ENCODE measurements at places on chromosomes 7 and 10. TPM values are rescaled to one million over a fixed set of nuclear protein-coding genes. Genes with fewer than 3 reads are reported as not detected.

Gene BICC1
- 15.6 TPM for total RNA-seq

Gene METTL2B
- 49.7 TPM for total RNA-seq

Gene LRRC4
- total RNA-seq, result not detected

Gene SORBS1
- total RNA-seq, result 1.0 TPM

Gene PLOD3
- 134 TPM for total RNA-seq

Gene MRLN
- total RNA-seq, result not detected

- no peak for DNase-seq
These were observed 57.3 kb downstream of the TCF7L2 start for GRCh38 chr10:113007343-113007771.

DNA sequence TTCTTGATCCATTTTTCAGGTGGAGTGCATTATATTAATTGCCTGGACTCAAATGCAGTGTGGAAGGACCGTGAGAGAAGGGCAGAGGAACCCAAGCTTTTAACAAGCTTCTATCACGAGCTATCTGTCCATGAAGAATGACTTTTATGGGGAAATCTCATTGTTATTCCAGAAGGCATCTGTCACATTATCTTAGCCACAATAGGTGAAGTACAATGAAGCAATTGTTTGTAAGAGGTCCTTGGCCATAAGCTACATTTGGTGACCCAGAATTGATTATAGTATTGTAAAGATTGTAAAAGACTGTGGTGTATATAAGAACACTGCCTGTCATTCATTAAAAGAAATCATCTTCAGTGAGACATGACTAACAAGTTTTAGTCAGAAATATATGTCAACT lies 58.6 kb upstream of the RELN start:
- no peak for DNase-seq

GRCh38 chr10:66737241-66737640 lies 188.6 kb upstream of the LRRTM3 start:
- DNase-seq, result no peak

DNA sequence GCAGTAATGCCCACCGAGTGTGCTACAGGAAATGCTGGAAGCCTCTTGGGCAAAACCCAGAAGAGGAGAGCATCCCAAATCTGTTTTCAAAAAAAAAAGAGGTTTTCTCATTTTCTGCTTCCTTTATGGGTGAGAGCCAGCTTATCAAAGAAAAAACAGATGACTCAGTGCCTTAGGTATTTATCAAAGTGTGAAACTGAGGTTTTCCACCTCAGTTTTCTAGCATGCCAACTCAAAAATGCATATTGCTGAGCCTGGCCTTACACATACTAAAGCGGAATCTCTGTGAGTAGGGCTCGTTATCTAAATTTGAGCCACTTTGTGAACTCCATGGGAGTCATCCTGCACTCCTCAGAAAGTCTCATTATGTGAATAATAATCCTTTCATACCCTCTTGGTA lies 705.1 kb downstream of the SUGCT start:
- no peak for DNase-seq

DNA sequence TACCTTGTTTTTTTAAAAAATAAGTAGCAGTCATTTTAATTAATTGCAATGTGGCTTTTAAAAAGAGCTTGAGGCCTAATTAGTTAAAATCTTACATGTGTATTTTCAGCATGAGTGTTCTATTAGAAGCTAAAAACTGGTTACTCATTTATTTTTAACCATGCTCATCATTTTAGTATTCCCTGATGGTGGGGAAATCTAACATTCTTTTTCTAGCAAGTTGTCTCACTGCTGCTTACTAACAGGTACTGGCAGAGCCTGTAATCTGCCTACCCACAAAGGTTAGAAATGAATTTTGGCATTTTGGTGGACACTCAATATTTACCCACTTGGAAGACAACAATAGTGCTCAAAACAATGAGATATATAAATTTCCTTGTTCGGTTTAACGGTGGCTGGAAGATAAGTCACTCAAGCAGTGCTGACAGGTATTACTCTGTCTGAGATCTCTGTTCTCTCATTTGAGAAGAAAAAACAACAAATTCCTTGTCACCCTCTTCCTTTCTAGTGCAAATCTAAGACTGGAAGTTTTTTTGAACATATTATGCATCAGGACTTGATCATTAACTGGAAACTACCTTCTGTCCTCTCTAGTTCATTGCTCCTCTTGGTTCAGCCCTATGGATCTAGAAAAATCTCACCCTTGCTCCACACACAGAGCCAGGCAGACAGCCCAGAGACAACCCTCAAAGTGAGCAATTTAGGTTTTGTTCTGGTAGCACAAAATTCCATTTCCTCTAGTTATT lies 83.3 kb downstream of the VWDE start:
- no peak for DNase-seq

DNA sequence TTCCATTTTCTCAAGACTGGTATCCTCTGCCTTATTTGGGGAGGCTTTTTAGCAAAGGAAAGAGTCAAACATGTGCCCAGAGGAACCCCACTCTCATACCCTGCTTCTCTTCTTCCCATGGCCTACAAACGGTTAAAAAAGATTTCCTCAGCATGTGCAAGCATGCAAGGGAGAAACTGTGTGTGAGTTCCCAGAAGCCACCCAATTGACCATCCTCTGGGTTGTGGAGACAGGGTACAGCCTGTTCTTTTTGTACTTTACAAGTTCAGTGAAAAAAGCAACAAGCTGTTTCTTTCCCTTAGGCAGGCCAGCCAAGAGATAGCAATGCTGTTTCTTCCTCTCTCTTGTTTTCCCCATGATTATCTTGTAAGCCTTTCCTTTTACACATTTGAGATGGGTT lies 68.8 kb upstream of the MTPN start:
- DNase-seq, result no peak

- DNase-seq, result no peak
These were observed 68.0 kb downstream of the GBF1 start for GRCh38 chr10:102313221-102313896.

GRCh38 chr10:78752221-78752620 lies 316.5 kb upstream of the ZMIZ1 start:
- no peak for DNase-seq

DNA sequence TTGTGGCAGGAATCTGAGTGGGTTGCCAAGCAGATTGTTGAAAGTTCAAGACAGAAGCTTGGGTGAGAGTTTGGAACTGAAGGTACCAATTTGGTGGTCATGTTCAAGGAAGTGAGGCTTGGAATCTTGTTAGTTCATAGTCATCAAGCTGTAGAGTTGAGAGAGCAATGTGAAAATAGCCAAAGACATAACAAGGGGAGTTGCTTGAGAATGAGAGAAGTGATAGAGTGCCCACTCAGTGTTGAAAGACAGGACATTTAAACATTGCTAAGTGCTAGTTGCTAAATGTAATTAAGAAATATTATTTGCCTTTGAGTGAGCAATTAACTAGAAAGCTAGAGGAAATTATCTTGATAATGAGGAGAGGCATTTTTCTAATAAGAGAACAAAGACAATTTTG lies 17.0 kb downstream of the ITGB8 start:
- DNase-seq, result no peak

DNA sequence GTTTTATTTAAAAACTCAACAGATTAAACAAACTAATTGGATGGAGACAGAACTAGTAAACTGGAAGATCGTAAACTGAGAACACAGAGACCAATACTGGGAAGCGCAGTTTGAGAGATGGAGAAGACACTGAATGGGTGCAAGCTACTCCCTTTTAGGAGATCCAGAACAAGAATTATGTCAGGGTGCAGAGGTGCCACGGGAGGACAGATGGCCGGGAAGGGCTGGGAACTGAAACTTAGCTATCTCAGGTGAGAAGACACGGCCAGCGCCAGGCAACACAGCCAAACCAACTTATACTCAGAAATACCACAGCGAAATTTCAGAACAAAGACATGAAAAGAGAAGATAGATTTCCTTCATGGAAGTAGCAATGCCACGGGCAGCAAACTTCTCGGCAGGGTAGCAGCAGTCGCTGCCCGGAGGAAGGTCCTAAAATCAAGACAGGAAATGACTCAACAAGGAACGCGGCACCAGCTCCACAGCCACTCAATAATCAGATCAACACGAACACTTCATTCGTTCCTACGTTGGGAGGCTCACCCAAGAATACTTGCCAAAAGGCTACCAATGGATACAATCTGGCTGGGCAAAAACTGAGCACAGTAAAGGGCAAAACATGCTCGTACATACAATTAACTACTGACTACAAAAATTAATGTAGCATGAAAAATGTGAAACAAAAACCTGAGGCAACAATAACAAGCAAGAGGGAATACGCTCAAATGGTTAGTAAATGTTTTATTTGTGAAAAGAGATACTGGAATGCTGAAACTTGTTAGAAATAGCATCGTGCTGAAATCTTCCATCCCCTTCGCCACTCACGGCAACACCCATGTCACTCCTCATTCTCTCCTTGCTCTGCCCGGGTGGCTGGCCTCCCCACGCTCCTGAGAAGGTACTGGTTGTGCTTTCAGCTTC lies 2.2 kb upstream of the LRRC27 start:
- DNase-seq, result peak; percentile 71

DNA sequence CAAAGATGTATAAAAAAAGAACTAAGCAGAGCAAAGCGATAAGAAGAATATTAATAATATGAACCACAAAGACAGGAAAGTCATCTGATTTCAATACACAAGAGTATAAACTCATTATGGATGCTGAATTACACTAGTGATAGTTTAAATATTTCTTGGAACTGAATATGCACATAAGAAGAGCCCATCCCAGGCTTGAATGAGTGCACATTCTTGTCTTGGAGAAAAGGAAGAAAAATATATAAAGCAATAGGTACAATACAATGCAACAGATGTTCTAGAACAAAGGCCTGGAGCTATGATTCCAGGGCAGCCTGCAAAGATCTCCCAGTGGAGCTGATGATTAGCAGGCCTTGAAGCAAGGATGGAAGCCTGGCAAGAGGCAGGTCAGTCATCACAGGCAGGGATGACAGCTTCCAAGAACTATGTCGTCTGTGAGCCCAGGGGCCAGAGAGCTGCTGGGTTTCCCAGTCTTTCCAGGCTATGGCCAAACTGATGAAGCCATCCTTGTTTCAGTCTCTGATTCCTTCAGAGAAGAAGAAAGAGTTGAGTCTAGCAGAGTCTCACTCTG lies 277.6 kb downstream of the KCNMA1 start:
- DNase-seq, result no peak

- DNase-seq, result no peak
These were observed 12.4 kb downstream of the RBP3 start for GRCh38 chr10:47360419-47361040.

DNA sequence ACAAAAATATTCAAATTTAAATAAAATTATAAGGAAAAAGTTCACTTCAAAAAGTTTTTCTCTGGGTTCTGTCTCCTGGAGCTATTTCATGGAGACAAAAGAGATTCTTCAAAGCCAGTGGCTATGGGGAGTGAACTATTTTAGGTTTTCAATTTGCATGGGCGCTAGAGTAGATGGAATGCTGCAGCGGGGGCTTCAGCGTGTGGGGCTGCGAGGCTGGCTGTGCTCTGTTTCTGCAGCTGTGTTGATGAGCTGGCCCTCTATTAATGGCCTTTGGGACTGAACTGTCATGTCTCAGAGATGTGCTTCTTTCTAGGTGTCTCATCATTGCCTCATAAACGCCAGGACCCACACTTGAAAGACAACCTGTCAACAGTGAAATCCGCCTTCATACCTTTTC lies 108.4 kb upstream of the NPY start:
- DNase-seq, result no peak

- DNase-seq, result no peak
These were observed 65.8 kb downstream of the ARID5B start for GRCh38 chr10:61967298-61967697.

- no peak for DNase-seq
These were observed 11.2 kb upstream of the C10orf95 start for GRCh38 chr10:102462512-102463054.

- DNase-seq, result no peak
These were observed 650.2 kb downstream of the INHBA start for GRCh38 chr7:41052736-41053135.

DNA sequence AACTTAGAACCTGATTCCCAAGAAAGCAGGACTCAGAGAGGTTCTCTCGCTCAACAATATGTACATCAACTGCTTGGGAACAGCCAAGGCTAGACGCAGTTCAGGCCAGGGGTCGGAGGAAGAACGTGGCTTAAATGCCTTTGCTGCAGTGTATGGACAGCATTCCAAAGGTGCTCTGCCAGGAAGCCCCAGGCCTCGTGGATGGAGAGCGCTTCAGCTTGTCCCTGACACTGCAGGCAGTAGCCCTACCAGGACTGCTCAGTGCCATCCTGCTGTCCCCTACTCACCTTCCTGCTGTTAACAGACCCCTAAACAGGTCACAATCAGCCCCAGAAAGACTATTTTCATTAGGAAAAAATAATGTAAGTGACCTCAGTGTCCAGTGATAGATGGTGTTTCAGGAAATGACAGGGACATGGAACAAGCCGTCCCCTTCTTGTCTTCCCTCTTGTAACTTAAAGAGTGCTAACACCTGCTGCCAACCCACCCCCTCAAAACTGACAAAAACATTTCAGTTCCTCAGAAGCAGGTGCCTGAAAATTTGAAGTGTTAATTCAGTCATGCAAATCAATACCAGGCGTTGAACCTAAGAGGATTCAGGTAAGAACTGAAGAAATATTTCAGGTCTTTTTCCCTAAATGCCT lies 16.5 kb downstream of the CREB3L2 start:
- no peak for DNase-seq

DNA sequence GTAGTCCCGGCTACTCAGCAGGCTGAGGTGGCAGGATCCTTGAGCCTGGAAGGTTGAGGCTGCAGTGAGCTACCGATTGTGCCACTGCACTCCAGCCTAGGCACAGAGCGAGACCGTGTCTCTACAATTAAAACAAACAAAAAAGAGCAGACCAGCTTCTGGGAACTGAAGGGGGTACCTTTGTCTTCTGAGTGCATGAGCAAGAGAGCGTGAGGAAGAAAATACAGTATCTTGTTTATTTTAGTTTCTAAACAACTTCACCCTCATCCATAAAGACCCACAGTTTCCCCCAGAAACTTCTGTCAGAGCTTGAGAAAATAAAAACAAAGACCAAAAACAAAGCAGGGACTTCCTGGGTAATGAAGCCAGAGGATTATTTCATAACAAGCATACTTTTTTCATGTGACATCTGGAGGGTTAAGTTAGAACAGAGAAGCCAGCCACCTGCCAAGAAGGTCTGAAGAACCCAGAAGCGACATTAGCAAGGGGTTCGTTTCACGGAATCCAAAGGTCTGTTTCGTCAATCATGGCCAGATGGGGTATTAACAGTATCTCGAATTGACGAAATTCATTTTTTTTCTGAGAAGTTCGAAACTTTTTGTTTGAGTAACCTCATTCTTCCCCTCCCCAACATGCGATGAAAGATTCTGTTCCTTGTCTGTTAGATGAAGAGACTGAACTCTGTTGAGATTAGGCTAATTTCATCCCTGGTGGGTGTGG lies 10.2 kb upstream of the IL2RA start:
- no peak for DNase-seq

GRCh38 chr10:85188770-85189484 lies 860.5 kb downstream of the CCSER2 start:
- no peak for DNase-seq

GRCh38 chr7:131047651-131048304 lies 279.9 kb upstream of the MKLN1 start:
- DNase-seq, result no peak

All from MCF 10A (cell line).